Cerebellar nuclear complex (tissue), 1 donor: ENCODE measurements at places on chromosomes 5 and 9.

- no peak for DNase-seq
Measured at GRCh38 chr5:18959535-18959934, 1028.5 kb downstream of the CDH18 start.

GRCh38 chr9:118318770-118319431 lies 614.7 kb downstream of the TLR4 start:
- DNase-seq = no peak

- DNase-seq = no peak
Measured at GRCh38 chr9:87725356-87725899, 491 bp upstream of the CTSL start.

GRCh38 chr9:91572811-91573210 lies 149.2 kb upstream of the NFIL3 start:
- no peak for DNase-seq

- DNase-seq = peak; percentile 17
Measured at GRCh38 chr5:113274836-113275414, 159.9 kb downstream of the TSSK1B start.

DNA sequence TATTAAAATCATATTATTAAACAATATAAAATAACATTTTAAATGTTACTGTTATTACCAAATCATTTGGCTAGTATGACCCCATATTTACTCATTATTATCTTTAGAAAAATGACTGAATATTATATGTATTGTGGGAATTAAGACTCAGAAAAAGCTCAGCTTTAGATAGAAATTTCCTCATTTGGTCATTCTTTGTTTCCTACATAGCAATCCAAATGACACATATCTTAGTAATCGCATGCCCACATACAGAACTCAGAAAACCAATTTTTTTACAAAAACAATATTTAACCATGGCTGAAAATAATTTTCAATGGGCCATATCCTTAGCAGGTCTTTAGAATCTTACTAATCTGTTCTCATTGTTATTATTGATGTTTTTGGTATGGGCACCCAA lies 53.8 kb upstream of the TSLP start:
- DNase-seq = no peak

- no peak for DNase-seq
Measured at GRCh38 chr9:6567140-6567591, 78.4 kb downstream of the GLDC start.

DNA sequence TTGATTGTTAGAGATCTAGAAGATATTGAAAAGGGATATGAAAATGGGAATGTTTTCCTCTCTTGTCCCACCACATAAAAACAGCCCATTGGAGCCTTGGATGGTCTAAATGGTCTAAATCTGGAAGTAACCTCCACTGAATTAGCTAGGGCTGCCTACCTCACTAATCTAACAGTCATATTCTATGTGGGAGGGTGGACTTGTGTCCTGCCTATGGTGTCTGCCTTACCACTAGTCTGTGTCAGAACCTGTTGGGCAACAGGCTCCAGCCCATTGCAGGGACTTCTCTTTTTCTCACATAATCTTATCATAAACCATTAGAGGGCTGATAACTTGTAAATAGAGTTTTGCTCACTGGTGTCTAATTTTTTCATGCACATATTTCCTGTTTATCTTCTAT lies 548.8 kb upstream of the CDH18 start:
- DNase-seq = no peak

GRCh38 chr9:36592801-36593583 lies 20.3 kb downstream of the MELK start:
- no peak for DNase-seq

GRCh38 chr9:129489838-129490582 lies 130.9 kb downstream of the C9orf50 start:
- DNase-seq = no peak

DNA sequence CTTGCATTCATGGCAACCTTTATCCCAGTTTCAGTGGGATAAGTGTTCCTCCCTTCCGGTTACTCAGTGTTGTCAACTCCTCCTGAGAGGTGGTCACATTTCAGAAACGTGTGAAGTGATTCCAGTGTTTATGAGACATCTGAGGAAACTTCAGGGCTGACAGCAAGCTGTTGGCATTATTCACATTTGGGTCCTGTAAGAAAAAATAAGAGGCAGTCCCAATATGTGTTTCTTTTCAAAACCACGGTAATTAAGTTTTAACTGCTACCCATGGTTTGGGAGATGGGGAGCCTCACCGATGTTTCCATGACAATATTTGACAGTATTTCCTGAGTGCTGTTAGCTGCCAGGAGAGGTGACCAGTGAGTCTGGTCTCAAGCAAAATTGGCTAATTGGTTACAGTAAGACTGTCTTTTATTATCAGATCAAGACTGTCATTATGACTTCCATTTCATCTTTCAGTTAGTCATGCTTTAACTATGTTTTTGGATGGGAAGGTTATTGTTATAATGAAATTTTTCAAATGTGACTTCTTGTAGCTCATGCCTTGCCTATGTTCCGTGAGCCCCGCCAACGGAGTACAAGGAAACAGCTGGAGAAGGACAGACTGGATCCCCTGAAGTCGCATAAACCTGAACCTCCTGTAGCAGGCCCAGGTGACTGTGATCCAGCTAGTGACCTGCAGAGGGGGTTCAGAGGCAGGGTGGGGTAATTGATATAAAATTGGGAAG lies 115.3 kb downstream of the GDNF start:
- no peak for DNase-seq
